EH (cell line): ENCODE measurements at places on chromosomes 1 and 21.

DNA sequence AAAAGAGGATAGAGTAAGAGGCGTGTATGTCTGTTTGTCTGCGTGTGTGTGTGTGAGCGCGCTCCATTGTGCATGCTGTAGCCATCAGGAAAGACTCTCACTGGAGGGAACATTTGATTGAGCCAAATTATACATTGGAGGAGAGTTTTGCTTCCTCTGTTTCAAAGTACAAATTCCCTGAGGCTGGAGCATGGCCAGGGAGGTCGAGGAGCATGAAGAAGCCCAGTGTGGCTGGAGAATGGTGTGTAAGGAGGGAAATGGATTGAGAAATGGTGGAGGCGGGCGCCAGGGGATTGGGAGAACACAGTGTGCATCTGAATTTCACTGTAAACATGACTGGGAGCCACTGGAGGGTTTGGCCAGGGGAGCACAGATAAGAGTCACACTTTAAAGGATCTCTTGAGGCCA, 22.1 kb upstream of the EFNA1 start:
- no peak for DNase-seq

- DNase-seq = peak; percentile 44
Measured at GRCh38 chr1:45679123-45679522, 7.2 kb downstream of the GPBP1L1 start.

- peak; percentile 94 for DNase-seq
Measured at GRCh38 chr21:41993744-41994143, 16.4 kb downstream of the ZBTB21 start.

GRCh38 chr1:87182611-87183010, 146.1 kb upstream of the LMO4 start:
- no peak for DNase-seq

DNA sequence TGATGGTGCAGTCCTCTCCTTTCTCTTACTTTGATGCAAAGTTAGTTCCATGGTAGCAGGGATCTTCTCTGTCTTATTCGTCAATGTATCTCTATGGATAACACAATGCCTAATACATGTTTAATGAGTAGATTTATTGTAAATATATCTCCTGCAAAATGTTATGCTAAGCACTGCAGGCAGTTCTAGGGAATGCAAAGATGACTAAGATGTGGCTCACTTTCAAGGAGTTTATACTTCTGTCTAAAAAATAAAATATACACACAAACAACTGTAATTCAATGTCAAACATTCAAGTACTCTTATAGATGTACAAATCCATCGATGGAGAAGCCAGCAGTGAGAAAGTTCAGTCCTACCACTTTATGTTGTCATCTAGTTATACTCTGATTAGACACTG, 194.3 kb downstream of the KCTD3 start:
- DNase-seq = no peak

- DNase-seq = peak; percentile 67
Measured at GRCh38 chr1:203520315-203520714, 26.4 kb downstream of the OPTC start.

GRCh38 chr1:182587093-182587492, 2.0 kb downstream of the RNASEL start:
- no peak for DNase-seq

- peak; percentile 28 for DNase-seq
Measured at GRCh38 chr1:31460027-31460426, 47.0 kb downstream of the SERINC2 start.

DNA sequence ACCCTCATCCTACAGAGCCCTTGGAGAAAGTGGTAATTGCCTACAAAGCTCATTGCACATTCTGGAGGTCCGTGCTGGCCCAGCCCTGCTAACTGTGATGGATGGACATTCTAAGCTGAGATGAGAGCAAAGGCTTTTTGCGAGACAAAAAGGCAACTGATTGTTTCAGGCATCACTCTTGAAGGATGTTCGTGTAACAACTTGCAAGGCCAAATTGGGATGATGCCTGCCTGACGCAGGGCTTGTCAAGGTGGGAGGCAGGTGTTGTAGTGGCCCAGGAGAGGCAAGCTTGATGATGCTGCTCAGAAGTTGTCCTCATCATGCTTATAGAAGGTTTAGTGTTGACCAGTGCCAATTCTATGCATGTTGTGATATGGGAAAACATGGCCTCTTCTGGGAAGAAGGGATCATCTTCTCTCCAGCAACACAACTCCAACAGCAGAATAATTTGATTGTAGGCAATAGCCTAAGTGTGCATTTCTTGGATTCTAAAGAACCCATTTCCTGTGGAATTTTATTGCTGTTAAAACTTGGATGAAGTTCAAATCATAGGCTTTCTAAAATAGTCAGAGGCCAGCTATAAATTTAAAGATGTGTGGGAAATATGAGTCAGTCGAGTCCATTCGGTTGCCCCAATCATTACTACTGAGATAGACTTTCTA, 102.5 kb upstream of the COA6 start:
- DNase-seq = peak; percentile 75

- no peak for DNase-seq
Measured at GRCh38 chr1:234751678-234752077, 141.7 kb upstream of the IRF2BP2 start.

GRCh38 chr1:153206631-153207030, 3.4 kb downstream of the LELP1 start:
- DNase-seq = no peak

DNA sequence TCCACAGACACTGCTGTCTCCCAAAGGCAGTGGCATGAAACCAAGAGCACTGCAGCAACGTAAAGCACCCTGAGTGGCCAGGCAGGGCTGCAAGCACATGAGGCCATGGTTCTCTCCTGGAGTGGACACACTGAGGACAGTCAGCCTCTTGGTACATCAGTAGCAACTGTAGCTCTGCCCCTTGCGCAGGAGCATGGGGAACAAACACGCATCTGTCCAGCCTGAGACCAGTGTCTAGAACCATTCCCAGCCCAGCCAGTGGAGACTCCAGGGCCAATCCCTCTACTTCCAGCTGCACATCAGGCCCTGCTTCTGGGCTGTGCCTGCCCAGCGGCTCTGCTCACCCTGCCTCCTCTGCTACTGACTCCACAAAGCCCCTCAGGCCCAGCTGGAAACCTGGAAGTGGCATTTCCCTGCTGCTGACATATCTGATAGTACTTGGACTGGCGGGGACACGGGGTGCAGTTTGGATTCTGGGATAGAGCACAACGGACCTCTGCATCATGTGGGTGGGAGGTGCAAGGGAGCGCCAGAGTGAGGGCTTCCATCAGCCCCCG, 49.0 kb downstream of the TOR1AIP2 start:
- DNase-seq = no peak

- DNase-seq = peak; percentile 83
Measured at GRCh38 chr1:205325334-205325884, 3.9 kb upstream of the NUAK2 start.

GRCh38 chr1:113760102-113761080, 1.1 kb upstream of the PHTF1 start:
- no peak for DNase-seq

DNA sequence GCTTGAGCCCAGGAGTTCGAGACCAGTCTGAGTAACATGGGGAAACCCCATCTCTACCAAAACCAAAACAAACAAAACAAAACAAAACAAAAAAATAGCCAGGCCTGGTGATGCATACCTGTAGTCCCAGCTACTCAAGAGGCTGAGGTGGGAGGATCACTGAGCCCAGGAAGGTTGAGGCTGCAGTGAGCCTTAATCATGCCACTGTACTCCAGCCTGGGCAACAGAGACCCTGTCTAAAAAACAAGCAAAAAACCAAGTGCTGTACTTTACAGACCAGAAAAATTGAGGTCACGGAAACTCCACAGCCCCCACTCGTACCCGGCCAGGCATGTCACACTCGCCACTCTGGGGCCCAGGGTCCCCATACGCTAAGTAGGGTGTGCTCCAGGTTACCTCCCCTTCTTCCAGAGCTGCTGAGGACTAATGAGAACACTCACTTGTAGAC, 22.9 kb downstream of the ATP2B4 start:
- no peak for DNase-seq

DNA sequence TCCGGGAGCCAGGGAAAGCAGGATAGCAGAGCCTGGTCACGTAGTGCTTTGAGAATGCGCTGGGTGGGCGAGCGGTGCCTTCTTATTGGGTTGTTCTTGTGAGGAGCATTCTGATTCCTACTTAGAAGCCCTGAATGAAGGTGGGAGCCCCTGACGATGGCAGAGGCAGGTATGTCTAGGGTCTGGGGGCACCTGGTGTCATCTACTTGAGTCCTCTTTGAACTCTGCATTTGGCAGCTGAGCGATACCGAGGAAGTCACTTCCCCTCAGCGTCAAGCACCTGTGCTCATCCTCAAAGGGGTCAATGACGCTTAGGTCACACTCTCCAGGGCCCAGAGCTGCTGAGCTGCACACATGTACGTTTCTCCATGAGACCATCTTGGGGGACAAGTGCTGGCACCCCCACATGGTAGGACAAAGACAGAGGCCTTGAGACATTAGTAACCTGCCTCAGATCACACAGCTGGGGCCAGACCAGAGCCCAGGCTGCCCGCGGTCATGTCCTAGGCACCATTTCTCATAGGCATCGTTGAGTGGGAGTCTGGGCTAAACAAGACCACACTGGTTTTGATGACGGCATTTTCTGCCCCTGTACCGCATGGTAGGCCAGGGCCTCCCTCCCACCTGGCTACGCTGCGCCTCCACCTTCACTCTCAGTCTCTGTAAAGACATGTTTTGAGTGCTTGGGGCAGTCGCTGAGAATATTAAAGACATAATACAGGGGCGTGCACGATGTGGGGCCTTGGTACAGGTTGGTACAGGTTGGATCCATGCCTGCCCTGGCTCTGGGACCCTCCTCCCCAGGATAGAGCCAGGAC, 69.1 kb upstream of the ABCG1 start:
- DNase-seq = no peak

GRCh38 chr21:10464975-10465374, 56.4 kb upstream of the TPTE start:
- DNase-seq = no peak

DNA sequence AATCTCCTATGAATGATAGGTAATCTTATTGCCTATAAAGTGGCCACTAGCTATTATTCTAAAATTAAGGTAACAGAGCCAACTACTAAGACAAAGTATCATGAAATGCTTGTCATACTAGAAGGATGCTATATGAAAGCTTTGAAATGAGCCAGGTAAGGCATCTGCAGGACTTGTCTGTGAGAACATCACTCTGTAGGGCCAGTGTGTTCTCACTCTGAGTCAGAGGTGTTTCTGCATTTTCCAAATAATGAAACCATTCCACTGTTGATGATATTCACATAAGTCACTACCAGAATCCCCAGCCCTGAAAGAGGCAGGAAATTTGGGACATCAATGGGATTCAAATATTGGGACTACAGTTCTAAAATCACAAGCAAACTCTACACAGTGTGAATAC, 25.8 kb upstream of the GBP5 start:
- no peak for DNase-seq

GRCh38 chr1:108028841-108029388, 63.9 kb upstream of the VAV3 start:
- DNase-seq = no peak

GRCh38 chr1:195082183-195082582, 1526.1 kb downstream of the KCNT2 start:
- DNase-seq = peak; percentile 45

GRCh38 chr1:107464827-107465226, 324.0 kb downstream of the NTNG1 start:
- no peak for DNase-seq

DNA sequence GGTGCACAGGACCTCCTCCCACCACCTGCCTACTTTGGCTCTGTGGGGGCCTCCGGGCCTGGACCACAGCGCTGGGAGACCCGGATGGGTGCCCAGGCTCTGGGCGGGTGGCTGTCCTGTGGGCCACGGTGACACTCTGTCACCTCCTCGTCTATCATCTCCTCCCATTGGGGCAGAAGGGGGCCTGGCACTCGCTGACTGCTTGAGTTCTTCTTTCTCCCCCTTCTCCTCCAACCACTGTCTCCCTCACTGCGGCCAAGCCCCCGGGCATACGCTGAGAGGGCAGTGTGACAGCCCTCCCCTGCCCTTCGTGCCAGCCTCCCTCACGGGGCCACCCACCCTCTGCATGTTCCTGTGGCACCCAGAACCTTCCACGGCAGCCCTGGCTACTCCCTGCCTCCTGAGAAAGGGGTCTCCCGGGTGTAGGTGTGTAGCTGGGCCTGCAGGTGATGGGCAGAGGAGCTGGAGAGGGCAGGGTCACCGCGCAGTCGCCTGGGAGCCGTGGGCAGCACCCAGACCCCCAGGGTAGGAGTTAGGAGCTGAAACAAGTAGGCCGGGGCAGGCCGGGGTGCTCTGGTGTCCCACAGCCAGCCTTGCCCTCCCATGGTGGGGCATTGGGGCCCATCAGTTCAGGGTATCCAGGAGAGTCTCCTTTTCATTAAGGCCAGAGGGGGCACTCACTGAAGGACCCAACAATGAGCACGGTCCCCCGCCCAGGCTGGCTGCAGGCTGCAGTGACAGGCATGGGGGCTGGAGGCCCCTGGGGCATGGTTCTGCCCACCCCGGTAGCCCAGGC, 9.2 kb upstream of the ARF1 start:
- no peak for DNase-seq

DNA sequence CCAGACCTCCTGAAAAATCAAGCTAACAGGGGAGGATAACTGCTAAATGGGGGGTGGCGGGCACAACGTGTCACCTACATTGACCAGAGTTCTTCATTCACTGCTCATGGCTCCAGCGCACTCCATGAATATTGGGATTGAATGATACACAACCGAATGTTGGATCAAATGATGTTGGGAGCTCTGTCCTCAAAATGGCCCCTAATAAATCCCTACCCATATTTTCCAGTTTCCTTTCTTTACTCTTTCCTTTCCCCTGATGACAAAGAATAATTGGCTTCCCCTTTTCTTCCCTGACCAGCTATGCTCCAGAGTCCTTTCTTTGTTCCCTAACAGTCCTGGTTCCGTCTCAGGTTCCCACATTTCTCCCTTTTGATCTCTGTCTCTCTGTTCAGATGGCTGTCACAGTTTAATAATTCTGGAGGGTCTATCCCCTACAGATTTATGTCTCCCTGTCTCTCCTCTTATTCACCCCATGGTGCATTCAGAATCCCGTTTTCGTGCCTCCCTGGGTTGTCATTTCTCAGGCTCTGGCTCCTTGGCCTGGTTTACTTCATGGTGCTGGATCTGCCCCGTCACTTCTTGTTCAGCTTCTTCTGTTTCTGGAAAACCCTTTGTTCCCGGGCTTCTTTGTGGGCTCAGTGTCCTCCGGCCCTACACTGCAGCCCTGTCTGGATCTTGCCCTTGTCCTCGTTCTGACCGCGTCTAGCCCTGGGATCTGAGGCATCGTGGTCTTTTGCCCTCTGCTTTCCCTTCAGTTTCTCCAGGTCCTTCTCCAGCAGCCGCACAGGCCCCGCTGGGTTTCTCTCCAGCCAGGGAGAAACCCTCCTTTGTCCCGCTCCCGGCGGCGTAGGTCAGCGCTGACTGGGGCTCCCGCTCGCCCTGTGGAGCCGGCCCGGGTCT, 78.3 kb downstream of the NDUFS5 start:
- DNase-seq = peak; percentile 56

DNA sequence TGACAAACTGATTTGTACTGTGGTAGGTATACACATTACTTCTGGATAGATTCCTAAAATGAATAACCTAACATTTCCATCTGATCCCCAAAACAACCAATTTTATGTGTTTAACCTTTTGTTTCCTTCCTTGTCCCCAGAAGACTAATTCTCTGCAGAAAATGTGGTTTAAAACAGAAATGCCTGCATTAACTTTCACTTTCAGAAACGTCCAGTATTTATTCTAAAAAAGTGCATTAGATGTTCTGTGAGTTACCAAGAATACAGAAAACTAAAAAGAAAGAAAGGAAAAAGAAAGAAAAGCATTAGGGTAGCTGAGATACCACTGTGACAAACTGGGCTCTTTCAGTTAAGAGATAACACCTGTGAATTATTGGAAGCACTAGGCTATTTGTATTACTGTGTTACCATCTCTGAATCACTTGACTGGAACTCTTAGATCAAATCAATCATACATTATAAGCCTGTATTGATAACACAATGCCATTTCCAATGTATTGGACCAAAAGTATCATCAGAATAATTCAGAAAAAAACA, 177.7 kb downstream of the NCAM2 start:
- DNase-seq = no peak
